ENCODE measurements at places on chromosomes 3 and 15.

DNA sequence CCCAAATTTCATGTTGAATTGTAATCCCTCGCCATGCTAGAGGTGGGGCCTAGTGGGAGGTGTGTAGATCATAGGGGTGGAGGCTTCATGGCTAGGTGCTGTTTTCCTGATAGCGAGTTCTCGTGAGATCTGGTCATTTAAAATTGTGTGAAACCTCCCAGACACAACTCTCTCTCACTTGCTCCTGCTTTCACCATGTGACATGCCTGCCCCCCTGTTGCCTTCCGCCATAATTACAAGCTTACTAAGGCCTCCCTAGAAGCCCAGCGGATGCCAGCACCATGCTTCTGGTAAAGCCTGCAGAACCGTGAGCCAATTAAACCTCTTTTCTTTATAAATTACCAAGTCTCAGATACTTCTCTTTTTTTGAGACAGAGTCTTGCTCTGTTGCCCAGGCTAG, 36.0 kb downstream of the CCDC54 start:
- DNase-seq: no peak

DNA sequence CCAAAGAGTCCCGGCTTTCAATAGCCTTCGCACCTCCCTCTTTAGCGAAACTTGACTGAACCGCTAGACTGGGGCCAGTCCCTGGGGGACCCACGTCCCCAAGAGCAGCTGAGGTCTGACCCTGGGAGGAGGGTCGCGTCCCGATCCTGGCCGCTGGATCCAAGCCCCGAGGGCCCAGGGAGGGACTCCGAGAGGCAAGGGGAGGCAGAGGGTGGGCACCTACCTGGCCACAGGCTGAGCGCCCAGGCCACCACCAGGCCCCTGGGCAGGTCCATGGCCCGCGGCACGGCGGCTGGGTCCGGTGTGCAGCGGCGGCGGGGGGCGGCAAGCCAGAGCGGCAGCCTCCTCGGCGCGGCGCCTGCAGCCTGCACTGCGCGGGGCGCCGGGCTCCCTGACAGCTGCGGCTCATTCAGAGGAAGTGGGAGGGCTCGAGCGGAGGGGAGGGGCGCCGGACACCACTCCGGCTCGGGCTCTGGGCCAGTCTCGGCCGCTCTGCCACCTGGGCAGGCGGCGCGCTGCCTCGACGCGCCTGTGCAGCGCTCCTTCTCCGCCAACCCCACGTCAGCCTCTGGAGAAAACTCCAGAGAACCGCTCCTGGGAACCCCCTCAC, at the start of gene ITGA11:
TSS of gene ITGA11 (minus strand) at position 372 of the 610 bp plus-strand sequence. CDS start at position 275, 97 bp downstream.
- DNase-seq: no peak

DNA sequence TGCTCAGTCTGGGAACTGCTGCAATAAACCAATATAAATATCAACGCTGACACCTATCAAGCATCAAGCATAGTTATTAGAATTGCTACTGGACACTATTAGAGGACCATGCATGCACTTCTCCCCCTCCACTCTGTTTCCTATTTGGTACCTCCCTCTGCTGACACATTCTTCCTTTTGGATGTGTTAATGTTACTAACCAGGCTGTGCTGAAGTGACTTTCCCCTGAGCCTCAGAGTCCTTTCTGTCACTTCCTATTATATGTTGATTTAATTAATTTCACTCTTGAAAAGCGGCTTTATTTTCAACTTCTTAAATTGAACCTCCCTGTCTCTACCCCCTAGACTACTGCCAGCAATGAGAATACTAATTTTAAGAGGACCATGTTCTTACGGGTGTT, 379.1 kb downstream of the MCTP2 start:
- DNase-seq: no peak

- no peak for DNase-seq
Measured at GRCh38 chr3:128254967-128255366, 101.7 kb downstream of the EEFSEC start.

DNA sequence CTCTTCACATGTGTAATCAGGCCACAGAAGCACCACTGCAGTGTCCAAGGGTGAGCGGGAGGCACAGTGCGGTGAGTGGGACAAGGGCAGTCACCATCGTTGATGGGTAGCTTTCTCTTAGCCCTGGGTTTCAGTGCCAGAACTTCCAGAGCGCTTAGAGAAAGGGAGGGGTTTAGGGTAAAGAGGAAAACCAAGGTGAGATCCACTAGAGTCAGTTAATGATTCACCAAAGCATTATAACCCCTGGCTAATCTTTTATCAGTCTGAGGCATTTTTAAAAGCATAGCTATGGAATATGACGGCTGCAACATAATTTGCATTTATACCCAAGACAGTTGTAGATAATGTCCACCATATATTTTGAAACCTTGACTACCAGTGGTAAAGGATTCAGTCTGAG, 94.8 kb downstream of the SHQ1 start:
- no peak for DNase-seq

- no peak for DNase-seq
Measured at GRCh38 chr15:62809115-62809967, 233.2 kb upstream of the TPM1 start.

DNA sequence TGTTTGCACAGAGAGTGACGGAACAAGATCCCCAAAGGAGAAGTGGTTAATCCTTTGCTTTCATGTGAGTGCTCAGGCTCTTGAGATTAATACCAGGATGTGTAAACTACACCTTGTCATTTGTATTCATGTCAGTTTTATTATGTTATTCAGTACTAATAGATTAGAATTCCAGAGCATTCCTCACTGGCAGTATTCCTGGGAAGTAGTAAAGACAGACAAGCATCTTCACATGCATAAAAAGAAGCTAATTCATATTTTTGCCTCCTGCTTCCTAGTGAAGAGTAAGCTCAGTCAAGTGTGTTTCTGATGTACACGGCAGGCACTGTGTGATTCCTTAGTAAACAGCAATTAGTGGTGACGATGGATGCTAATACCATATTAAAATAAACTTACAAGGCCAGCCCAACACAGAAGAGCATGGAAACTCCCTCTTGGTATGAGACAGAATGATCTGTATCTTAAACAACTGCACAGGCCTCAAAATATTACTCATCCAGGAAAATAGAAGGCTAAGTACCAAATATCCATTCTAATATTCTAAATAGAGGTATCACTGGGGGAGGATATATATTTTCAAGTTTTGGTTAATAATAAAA, 336.8 kb upstream of the MCTP2 start:
- no peak for DNase-seq

- no peak for DNase-seq
Measured at GRCh38 chr15:79212589-79213157, 69.8 kb upstream of the ANKRD34C start.

- no peak for DNase-seq
Measured at GRCh38 chr3:153629148-153629547, 467.1 kb downstream of the RAP2B start.
